ENCODE measurements at places on chromosomes 4 and X.
A peak's percentile ranks its signal among the peaks of the same experiment; 100 is the strongest.

DNA sequence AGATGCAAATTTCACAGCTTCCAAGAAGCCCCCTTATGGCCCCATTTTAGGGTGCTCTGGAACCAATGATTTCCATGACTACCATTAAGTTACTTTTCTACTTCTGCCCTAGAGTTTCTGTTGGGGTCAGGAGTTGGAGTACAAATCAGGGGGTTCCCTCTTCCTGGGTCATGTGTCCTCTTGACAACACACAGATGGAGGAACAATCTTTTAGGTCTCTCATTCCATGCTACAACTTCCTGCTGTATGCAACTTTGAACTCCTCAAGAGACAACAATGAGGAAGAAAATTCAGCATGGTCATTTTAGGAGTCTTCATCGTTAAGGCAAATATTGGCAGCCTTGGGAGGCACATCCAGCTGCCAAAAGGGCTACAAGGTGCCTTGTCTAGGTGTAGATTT is 79.7 kb downstream of the SEL1L3 start:
- DNase-seq = no peak

GRCh38 chr4:41992967-41993857 is 2.9 kb downstream of the SLC30A9 start:
- DNase-seq = no peak

GRCh38 chrX:102720237-102721168 is at the start of gene GPRASP3:
GPRASP3 (plus strand) TSS chrX:102720743; CDS start chrX:102748996, 28,253 bp downstream.
- peak; percentile 22 for DNase-seq

DNA sequence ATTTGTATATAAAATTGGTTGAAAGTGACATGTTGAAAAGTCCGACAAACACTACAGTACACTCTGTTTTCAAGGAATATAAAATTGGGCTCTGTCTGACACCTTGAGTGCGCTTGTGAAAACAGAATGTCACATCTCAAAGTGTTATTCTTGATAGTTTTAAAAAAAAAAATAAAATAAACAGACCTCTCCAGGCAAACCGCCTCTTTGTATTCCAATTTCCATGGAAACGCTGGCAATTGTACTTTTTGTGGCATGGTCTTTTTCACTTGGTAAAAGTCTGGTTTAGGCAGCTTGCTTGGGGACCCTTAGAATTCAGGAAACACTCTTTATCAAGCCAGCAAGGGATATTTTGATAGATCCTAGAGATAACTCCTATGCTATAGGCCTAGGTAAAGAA is 302.5 kb downstream of the RAB28 start:
- DNase-seq = no peak

- DNase-seq = no peak
These were observed 90.2 kb upstream of the SLITRK2 start for GRCh38 chrX:145727476-145727875.

DNA sequence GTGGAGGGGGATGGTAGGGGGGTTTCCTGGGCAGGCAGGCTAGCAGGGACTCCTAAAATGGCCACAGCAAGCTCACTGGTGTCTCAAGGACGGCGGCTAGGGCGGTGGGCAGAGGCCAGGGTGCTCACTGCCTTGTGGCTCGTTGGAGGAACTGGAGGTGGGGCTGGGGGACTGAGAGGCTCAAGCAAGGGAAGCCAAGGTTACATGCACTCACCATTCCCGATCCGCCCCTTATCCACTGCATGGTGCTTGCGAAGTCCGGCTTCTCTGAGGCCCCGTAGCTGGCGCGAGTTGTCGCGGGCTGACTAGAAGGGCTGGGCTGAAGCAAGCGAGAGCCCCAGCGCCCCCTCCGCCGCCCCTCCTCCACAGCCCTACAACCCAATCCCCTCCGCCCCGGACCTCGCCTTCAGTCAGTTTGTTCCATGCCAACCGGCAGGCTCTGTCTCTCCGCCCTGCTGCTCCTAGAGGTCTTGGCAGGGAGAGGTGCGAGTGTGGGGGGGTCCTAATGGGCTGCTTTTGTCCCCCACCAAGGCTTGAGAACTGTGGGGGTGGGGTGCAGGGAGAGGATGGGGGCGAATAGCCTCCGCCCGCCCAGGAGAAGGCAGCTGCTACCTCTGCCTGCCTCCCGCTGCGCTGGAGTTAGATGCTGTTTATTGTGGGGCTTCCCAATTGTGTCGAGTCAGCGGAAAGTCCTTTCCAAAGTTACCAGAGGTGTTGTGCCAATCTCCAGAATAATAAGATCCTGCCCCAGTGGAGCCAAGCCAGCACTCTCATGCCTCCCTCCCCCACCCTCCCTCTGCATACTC is at the start of gene ARHGEF9:
ARHGEF9 (minus strand) TSS at position 313 of the 806 bp plus-strand sequence; CDS start at position 244, 69 bp downstream.
- no peak for DNase-seq

DNA sequence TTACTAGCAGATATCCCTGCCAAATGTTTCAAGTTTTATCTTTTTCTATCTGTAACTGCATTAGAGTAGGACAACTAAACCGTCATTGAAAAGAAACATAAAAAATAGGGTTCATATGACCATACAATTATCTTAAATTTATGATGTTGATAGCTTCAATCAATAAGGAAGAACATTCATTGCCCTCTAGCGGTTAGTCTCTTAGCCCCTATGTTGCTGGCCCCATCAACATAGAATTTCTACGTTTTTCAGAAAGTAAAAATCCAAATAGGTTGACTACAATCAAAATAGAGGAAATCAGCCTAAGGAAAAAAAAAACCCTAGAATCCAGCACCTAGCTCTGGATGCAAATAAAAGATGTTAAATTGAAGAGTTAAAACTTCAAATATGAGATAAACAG is 225.1 kb upstream of the ITM2A start:
- no peak for DNase-seq

DNA sequence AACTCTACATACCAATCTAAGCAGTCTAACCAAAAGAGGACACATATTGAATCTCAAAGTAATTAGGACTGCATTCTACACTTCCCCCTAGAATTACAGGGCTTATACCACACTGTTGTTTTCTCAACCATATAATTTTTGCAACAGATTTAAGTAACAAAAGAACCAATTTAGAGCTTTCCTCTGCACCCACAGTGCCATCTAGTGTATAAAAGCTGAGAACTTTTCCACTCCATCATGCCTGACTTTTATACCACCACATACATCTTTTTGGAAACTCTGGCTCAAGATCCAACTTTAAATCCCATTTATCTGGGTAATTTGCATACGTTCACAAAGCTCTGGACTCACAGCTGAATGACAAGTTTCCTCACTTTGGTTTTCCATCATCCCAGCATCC is 99.5 kb downstream of the EFHC2 start:
- DNase-seq = no peak

- DNase-seq = no peak
These were observed 4.1 kb downstream of the FOXP3 start for GRCh38 chrX:49260221-49260985.

- no peak for DNase-seq
These were observed 5.7 kb downstream of the P2RY8 start for GRCh38 chrX:1531096-1531890.

DNA sequence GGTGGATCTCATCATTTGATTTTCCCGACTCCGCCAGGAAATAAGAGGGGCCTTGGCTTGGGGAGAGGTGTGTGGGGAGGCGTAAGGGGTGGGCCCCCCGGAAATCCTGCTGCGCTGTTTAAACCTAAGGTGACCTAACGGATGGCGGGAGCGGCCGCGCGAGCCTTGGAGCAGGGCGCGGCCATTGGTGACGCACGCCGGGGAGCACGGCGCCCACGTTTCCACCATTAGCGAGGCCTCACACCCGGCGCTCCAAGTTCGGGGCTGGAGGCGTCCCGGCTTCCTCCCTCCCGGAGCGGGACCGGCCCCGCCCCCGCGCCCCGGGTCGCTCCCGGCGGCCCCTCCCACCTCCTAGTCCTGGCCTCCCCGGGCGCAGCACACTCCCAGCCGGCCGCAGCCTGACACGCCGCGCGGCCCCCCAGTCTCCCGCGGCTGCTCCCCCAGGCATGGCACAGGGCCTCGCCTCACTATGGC is at the start of gene SMS:
SMS (plus strand) TSS at position 354 of the 474 bp plus-strand sequence; CDS start at position 470, 116 bp downstream.
- peak; percentile 16 for DNase-seq

GRCh38 chr4:23161787-23162186 is 469.1 kb downstream of the GBA3 start:
- no peak for DNase-seq

GRCh38 chr4:72313121-72313520 is 255.9 kb downstream of the ADAMTS3 start:
- no peak for DNase-seq

- no peak for DNase-seq
These were observed 29.2 kb upstream of the CABS1 start for GRCh38 chr4:70305601-70306000.

GRCh38 chr4:37728064-37728463 is 41.9 kb upstream of the RELL1 start:
- DNase-seq = no peak

- DNase-seq = no peak
These were observed 22.8 kb downstream of the USP38 start for GRCh38 chr4:143207555-143207954.

DNA sequence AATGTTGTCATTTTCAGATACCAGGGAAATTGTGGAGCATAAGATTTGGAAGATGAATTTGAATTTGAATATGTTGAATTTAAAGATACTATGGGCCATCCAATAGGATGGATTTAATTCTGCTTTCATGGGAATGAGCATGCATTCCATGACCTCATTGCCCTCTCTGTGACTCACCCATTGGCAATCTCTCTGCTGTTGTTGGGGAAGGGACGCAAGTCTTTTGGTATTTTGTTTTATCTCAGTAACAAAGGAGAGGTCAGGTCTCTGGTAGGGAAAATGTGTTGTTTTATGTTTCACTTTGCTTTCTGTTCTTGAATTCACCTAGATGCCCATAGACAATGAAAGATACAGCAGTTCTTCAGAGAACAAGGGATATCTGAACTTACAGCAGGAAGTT is 42.1 kb upstream of the MAGEA4 start:
- no peak for DNase-seq

DNA sequence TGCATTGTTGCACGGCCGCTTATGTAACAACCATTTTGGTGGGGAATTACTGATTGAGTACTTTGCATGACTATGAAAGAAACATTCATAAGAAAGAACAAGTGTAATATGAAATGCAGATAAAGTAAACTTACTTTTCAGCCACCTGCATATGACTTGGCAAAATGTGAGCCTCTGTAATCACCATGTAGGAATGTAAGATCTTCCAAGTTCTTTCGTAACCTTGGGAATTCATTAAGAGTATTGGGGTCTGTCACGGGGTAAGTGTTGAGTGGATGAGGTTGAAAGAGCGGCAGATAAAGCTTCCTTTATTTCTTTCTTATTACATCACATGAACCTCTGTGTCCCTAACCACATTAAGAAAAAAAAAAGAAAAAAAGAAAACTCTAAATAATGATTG is 348.5 kb upstream of the NR3C2 start:
- no peak for DNase-seq

DNA sequence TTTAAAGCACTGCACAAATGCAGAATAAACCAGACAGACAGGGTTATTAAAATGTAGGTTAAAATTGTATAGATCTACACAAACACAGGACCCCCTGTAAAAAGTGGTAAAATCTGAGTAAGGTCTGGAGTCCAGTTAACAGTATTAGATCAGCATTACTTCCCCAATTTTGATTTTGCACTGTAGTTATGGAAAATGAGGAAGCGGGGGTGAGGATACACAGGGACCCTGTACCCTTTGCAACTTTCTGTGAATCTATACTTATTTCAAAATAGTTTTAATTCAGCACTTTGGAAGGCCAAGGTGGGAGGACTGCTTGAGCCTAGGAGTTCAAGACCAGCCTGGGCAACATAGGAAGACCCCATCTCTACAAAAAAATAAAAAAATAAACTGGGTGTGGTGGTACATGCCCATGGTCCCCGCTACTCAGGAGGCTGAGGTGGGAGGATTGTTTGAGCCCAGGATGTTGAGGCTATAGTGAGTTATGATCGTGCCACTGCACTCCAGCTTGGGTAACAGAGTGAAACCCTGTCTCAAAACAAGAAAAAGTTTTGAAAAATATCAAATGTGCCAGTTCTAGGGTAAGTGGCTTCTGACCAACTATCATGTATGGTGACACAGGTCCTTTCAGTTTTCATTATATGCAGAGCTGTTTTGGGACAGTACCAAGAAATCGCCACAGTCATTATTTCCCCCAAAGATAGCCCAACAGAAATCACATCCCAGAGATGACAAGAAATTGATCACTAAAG is 17.7 kb downstream of the SEL1L3 start:
- no peak for DNase-seq

GRCh38 chr4:173699841-173700475 is 169.9 kb upstream of the HAND2 start:
- no peak for DNase-seq

- DNase-seq = no peak
These were observed 50.4 kb downstream of the MGARP start for GRCh38 chr4:139229534-139230039.

- DNase-seq = peak; percentile 9
These were observed 24.3 kb upstream of the SRD5A3 start for GRCh38 chr4:55321707-55322264.

DNA sequence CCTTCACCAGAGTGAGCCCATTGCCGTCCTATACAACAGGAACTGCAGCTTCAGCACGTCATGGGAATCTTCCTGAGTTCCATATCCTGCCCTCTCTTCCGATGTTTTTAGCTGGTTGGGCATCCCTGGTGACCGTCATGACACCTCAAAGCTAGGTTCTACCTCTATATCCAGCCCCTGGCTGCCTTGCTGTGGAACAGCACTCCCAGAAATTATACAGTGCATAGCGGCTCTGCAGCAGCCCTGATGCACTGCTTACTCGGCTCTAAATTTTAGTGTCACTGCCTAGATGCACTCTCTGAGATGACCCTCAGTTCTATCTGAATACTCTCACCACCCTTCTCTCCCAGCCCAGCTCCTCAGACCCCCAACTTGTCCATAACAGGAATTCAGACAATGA is 44.3 kb downstream of the ARHGEF38 start:
- no peak for DNase-seq

- DNase-seq = no peak
These were observed 474.7 kb downstream of the TRIML1 start for GRCh38 chr4:188613976-188614375.

Measured in activated naive CD8-positive, alpha-beta T cell treated with anti-CD3 and anti-CD28 coated beads, Interleukin-2, amount 50 U/mL, for 16 hours (primary cell).